ENCODE measurements at places on chromosomes 2 and 18.

- no peak for DNase-seq
- H3K27me3 ChIP-seq = peaks cover 45% of the 10 kb centered on the region
- no peak overlapping the region for H3K27ac ChIP-seq
- H3K36me3 ChIP-seq = no peaks in the 10 kb centered on the region
- no peak overlapping the region for H3K4me3 ChIP-seq
- H3K4me1 ChIP-seq = peaks cover 13% of the 10 kb centered on the region
These were observed 1.4 kb upstream of the ZNF804A start for GRCh38 chr2:184596819-184597411.

- H3K36me3 ChIP-seq = no peaks in the 10 kb centered on the region
- no peaks in the 10 kb centered on the region for H3K4me1 ChIP-seq
- H3K27ac ChIP-seq = no peak overlapping the region
- no peak for DNase-seq
- peaks cover 2% of the 10 kb centered on the region for H3K27me3 ChIP-seq
These were observed 84.2 kb downstream of the IRS1 start for GRCh38 chr2:226715347-226715990.

- peak overlapping the region; percentile 89 for H3K4me3 ChIP-seq
- H3K4me1 ChIP-seq = peaks cover 14% of the 10 kb centered on the region
- DNase-seq = peak; percentile 6
- peaks cover 6% of the 10 kb centered on the region for H3K36me3 ChIP-seq
- no peaks in the 10 kb centered on the region for H3K27me3 ChIP-seq
These were observed 587 bp upstream of the MTIF2 start for GRCh38 chr2:55269645-55269990.

DNA sequence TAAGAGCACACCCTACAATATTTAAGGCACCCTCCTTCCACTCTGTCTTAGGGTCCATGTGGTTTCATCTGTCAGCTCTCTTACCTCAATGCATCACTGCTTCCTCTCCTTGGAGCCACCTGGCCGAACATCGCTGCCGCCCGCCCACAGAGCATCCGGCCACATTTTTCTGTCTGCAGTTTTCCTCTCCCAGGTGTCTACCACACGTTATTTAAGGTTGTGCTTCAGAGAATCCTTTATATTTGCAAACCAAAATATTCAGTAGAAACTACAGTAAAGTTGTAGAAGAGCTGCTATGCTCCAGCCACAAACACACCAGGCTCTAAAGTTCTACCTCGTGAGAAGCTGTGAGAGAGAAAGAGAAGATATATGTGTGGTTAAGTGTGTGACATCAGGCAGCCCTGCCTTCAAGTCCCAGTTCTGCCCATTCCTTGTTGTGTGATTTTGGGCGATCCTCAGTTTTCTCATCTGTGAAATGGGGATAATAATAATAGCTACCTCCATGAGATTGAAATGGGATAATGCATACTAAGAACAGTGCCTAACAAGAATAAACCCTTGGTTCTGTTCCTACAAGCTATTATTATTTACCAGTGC, 4.9 kb upstream of the STK17B start:
- H3K27me3 ChIP-seq = no peaks in the 10 kb centered on the region
- H3K4me3 ChIP-seq = peak overlapping the region; percentile 71
- H3K4me1 ChIP-seq = peaks cover 64% of the 10 kb centered on the region
- peak; percentile 86 for DNase-seq
- H3K36me3 ChIP-seq = peaks cover 2% of the 10 kb centered on the region

DNA sequence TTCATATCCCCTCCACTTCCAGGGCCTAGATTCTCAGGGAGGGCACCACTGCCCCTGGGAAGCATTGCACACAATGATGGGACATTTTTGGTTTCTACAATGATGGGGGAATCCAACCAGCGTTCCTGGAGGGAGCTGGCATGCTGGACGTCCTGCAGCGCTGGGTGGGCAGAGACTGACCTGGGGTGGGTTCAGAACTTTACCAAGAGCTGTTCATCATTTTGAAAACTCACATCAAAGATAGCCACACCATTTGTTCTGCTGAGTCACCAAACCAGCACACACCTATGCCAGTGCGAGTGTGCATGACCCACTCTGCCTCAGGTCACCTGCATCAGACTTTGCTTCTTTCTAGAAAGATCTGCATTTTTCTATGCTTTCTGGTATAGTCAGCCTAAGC, 14.1 kb upstream of the ARMC9 start:
- DNase-seq = no peak
- peaks cover 6% of the 10 kb centered on the region for H3K27me3 ChIP-seq
- no peak overlapping the region for H3K27ac ChIP-seq
- H3K4me3 ChIP-seq = no peak overlapping the region
- H3K36me3 ChIP-seq = no peaks in the 10 kb centered on the region
- H3K4me1 ChIP-seq = no peaks in the 10 kb centered on the region

- peaks cover 78% of the 10 kb centered on the region for H3K4me1 ChIP-seq
- H3K27me3 ChIP-seq = no peaks in the 10 kb centered on the region
- peak; percentile 33 for DNase-seq
- no peaks in the 10 kb centered on the region for H3K36me3 ChIP-seq
- no peak overlapping the region for H3K4me3 ChIP-seq
- peak overlapping the region; percentile 17 for H3K27ac ChIP-seq
These were observed 48.7 kb upstream of the ANXA4 start for GRCh38 chr2:69693059-69693774.

DNA sequence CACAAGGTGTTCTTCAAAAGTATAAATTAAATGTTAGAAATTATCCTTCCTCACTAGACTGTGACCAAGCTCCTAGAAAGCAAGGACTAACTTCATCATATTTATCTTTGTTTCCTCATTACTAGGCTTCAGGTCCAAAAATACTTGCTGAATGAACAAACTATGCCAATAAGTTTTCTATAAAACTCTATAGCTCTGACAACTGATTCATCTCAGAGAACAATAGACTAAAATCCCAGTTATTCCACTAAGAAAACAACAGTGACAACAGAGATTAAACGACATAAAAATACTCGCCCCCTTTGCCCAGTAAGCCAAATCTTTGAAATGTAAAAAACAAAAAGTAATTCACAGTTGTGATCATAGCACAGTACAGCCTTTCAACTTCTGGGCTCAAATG, 13.6 kb downstream of the TLK1 start:
- no peaks in the 10 kb centered on the region for H3K27me3 ChIP-seq
- peaks cover 76% of the 10 kb centered on the region for H3K4me1 ChIP-seq
- H3K36me3 ChIP-seq = no peaks in the 10 kb centered on the region
- DNase-seq = no peak

- H3K4me1 ChIP-seq = peaks cover 38% of the 10 kb centered on the region
- peaks cover 12% of the 10 kb centered on the region for H3K36me3 ChIP-seq
These were observed 323.7 kb downstream of the ARHGAP15 start for GRCh38 chr2:143452817-143453451.

- no peaks in the 10 kb centered on the region for H3K36me3 ChIP-seq
- no peak overlapping the region for H3K27ac ChIP-seq
- no peak overlapping the region for H3K4me3 ChIP-seq
- no peaks in the 10 kb centered on the region for H3K27me3 ChIP-seq
- H3K4me1 ChIP-seq = no peaks in the 10 kb centered on the region
These were observed 26.7 kb downstream of the GPC1 start for GRCh38 chr2:240462073-240462706.

- H3K27me3 ChIP-seq = no peaks in the 10 kb centered on the region
- no peak overlapping the region for H3K27ac ChIP-seq
- peaks cover 37% of the 10 kb centered on the region for H3K36me3 ChIP-seq
- DNase-seq = no peak
These were observed 18.3 kb downstream of the SFT2D3 start for GRCh38 chr2:127719301-127720218.

DNA sequence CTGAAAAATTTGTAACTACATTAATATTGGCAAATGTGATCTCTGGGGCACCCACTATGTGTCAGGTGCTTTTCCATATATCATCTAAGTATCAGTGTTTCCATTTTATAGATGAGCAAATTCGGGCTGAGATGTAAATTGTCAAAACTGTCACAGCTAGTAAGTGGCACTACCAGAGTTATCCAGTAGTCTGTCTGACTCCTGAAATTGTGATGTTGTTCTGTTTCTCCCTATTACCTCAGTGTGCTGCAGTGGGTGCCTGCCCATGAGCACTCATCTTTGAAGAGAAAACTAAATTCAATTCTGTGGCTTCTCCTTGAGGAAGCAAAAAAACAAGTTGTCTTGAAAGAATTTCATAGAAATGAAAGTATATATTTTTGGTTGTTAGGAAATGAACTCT, 467.4 kb upstream of the FANCL start:
- no peak for DNase-seq
- H3K4me3 ChIP-seq = no peak overlapping the region
- no peak overlapping the region for H3K27ac ChIP-seq
- no peaks in the 10 kb centered on the region for H3K4me1 ChIP-seq
- no peaks in the 10 kb centered on the region for H3K36me3 ChIP-seq

- peak overlapping the region; percentile 47 for H3K27ac ChIP-seq
- H3K4me1 ChIP-seq = peaks cover 48% of the 10 kb centered on the region
- peak; percentile 33 for DNase-seq
- peaks cover 49% of the 10 kb centered on the region for H3K36me3 ChIP-seq
- H3K4me3 ChIP-seq = no peak overlapping the region
These were observed 10.1 kb downstream of the SRSF7 start for GRCh38 chr2:38740851-38741731.

DNA sequence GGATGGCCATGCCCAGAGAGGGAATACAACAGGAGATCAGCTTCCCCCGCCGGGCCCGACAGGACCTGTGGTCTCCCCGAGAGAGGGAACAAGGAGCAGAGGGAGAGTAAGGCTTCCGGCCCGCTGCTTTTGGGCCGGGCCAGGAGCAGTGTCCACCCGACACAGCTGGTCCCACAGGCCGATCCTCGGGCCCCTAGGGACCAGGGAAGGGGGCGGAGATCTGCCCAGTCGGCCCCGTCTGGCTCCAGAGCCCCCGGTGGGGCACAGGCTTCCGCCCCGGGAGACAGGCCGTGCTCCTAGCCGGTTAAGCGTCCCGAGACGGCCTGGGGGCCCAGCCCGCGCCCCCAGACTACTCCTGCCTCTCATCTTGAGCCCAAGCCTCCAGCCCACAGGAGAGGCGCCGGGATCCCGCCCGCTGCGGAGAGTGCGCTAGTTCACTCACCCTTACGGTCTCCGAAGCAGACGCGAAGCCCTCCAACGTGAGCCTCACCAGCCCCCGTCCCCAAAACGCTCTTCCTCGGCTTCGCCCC, at the start of gene MCFD2:
TSS of gene MCFD2 (minus strand) at position 526 of the 530 bp plus-strand sequence. CDS start 6,635 bp downstream, outside the sequence.
- DNase-seq = peak; percentile 14
- peaks cover 48% of the 10 kb centered on the region for H3K4me1 ChIP-seq
- peak within 1 kb of the TSS; percentile 68 for H3K27ac ChIP-seq
- peaks cover 16% of the 10 kb centered on the region for H3K36me3 ChIP-seq
- H3K4me3 ChIP-seq = peak within 1 kb of the TSS; percentile 82
- no peaks in the 10 kb centered on the region for H3K27me3 ChIP-seq

DNA sequence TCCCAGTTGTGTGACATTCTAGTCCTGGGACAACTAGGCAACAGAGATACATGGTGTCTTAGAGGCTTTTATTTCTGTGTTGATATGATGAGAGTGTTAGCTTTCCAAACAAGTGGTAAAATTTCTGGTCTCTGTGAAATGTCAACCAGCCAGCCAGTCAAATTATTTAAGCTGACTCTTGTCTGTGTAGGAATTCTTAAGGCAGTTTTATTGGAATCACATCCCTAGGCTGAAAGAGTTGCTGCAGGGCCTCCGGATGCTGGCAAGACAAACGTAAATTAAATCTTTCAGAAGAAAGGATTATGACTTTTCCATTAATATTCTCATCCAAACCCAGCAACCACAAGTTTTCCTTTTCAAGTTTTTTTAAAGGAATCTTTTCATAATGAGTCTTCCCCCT, 44.6 kb downstream of the SERPINB7 start:
- H3K27me3 ChIP-seq = peaks cover 3% of the 10 kb centered on the region
- H3K4me1 ChIP-seq = no peaks in the 10 kb centered on the region
- H3K4me3 ChIP-seq = no peak overlapping the region
- no peak overlapping the region for H3K27ac ChIP-seq

GRCh38 chr2:169285531-169286235, 76.7 kb downstream of the LRP2 start:
- no peaks in the 10 kb centered on the region for H3K36me3 ChIP-seq
- H3K27me3 ChIP-seq = peaks cover 10% of the 10 kb centered on the region
- H3K4me3 ChIP-seq = no peak overlapping the region
- H3K27ac ChIP-seq = no peak overlapping the region

DNA sequence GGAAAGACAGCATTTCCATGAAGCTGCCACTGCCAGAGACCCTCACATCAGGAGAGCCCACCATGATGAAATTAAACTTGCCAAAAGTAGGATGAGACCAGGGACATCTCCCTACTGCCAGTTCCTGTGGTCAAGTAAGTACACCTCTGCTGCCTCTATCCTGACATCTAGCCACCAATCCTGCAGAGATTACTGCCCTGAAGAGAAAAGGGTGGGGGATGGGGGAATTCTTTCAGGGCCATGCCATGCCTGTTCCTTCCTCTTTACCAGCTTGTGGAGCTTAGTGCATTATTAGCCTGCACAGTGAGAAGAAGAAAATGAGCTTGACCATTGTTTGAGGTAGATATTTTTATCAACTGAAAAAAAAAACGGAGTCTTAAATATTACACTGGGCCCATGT, 397.2 kb upstream of the CDH2 start:
- no peaks in the 10 kb centered on the region for H3K36me3 ChIP-seq
- H3K4me3 ChIP-seq = no peak overlapping the region
- no peak overlapping the region for H3K27ac ChIP-seq
- no peaks in the 10 kb centered on the region for H3K4me1 ChIP-seq
- no peaks in the 10 kb centered on the region for H3K27me3 ChIP-seq

DNA sequence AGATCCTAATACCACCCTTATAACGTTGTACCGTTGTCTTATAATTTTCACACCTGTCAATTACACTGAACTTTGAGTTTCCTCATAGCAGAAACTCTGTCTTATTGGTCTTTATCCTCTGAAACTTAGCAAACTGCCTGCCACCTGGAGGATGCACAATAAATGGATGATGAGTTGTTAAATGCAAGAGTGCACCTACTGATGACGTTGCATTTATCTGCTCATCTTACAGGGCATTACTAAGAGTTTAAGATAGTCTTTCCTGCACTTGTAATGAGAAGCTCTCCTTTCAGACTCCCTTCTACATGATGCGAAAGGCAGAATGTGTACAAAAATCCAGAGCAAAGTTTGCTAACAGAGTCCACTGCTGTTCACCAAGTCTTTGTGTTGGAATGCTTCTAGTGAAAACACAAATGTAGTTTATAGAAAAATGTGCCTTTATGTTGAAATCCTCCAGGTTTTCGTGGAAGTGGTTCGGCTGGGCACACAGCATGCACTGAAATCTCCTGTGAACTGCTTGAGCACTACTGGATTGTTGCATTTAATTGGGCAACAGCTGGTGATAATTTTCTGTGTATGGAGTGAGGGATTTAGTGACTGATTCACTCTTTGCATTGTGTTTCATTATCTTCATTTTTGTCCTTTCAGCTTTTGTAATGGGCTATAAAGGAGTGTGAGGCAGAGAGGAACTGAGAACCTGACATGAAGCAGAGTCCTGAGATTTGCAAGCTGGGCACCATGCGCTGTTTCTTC, 665.8 kb upstream of the ID2 start:
- H3K27ac ChIP-seq = no peak overlapping the region
- H3K36me3 ChIP-seq = no peaks in the 10 kb centered on the region
- no peaks in the 10 kb centered on the region for H3K27me3 ChIP-seq
- DNase-seq = no peak

GRCh38 chr2:146634230-146635097, 1210.4 kb upstream of the ACVR2A start:
- no peak overlapping the region for H3K4me3 ChIP-seq
- H3K36me3 ChIP-seq = no peaks in the 10 kb centered on the region
- no peaks in the 10 kb centered on the region for H3K4me1 ChIP-seq
- no peaks in the 10 kb centered on the region for H3K27me3 ChIP-seq
- no peak for DNase-seq

GRCh38 chr2:144663207-144663606, 143.3 kb upstream of the ZEB2 start:
- no peak for DNase-seq
- H3K4me3 ChIP-seq = no peak overlapping the region
- H3K27me3 ChIP-seq = peaks cover 5% of the 10 kb centered on the region
- H3K36me3 ChIP-seq = no peaks in the 10 kb centered on the region
- H3K4me1 ChIP-seq = no peaks in the 10 kb centered on the region
- no peak overlapping the region for H3K27ac ChIP-seq
